ENCODE measurements at places on chromosomes 1 and 21.
A peak's percentile ranks its signal among the peaks of the same experiment; 100 is the strongest.

DNA sequence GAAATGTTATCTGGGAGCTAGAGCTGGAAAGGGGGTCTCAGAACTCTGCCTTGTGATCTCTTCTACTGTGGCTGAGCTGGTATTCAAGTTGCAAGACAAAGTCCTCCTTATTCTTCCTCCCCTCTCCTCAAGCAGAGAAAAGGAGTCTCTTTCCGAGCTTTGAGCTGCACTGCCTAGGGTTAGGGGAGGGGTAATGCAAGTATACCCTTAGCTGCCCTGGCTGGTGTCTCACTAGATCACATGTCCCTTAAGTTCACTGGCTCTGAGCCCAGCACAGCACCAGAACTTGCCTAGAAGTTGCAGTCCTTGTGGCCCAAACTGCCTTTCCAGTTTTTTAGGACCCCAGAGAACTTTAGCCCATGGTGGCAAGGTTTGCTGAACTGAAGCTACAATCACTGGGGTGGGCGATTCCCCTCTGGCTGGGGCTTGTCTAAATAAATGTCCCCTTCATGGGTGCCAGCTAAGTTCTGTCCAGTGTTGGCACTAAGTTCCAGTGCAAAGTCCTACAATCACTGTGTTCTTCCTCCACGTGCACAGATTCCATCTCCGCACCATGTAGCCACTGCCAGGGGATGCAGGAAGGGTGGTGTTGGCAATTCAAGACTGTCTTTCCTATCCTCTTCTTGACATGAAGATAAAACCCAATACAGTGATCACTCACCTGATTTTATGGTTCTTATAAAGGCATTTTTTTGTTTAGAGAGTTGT is 22.7 kb upstream of the CHIA start:
- DNase-seq = no peak

GRCh38 chr1:233025567-233025966 is 75.2 kb downstream of the NTPCR start:
- no peak for DNase-seq

DNA sequence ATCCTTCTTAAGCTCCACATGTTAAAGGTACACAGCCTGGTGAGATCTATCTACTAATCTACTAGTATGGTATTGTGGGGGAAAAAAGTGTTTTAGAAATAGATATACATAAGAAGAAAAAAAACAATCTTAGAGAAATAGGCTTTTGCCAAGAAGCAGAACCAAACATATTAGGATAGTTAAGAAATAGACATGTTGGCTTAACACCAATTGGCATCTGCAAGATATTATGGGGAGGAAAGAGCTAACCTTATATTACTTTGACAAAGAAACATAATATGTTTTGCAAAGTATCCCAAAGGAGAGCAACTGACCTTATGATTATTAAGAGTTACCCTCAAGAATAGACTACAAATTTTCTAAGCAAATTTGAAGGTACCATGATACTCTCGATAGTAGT is 202.9 kb downstream of the BRINP3 start:
- peak; percentile 9 for DNase-seq

DNA sequence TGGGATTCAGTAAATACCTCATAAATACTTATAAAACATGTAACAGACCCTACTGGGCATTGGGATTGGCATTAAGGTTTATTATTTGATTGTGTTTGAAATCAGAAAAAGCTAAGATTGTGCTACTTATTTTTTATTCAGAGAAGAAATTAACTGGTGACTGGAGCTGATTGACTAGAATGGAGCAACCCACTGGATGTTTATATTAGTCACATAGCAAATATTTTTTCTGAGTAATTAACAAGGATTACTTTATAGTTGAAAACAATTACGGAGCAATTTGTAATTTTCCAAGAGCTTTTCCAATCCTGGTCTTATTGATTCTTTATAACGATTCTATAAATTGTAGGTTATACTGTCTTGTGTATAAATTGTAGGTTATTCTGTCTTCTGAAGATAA is 208.7 kb downstream of the HLX start:
- DNase-seq = no peak

DNA sequence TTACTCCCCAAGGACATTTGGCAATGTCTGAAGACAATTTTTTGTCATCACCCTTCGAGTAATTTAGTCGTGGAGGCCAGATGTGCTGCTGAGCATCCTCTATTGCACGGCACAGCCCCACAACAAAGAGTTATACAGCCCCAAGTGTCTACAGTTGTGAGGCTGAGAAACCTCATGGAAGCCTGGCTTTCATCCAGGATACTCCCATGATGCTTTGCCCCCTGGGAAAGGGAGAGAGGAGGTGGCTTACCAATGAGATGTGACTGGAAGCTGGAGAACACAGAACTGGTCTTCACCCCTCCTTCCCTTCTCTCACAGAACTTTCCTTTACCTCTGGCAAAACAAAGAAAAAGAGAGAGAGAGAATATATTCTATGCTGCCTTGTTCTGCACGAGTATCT is 150.9 kb upstream of the VAMP3 start:
- DNase-seq = no peak

DNA sequence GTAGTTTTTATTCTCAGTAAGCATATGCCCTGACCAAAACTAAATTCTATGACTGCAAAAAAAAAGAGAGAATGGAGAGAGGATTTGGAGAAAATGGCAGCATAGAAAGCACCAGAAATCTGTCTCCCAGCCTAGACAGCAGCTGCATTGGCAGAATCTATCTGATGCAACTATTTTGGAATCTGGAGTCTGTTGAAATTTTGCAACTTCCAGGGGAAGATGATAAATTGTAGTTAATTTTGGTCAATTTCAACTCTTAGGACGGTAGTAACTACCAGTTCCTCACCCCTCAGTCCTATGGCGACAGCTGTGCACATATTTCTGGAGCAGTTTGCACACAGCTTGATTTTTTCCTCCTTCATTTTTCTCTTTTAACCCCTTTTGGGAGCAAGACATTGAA is 10.9 kb downstream of the EXO5 start:
- no peak for DNase-seq

DNA sequence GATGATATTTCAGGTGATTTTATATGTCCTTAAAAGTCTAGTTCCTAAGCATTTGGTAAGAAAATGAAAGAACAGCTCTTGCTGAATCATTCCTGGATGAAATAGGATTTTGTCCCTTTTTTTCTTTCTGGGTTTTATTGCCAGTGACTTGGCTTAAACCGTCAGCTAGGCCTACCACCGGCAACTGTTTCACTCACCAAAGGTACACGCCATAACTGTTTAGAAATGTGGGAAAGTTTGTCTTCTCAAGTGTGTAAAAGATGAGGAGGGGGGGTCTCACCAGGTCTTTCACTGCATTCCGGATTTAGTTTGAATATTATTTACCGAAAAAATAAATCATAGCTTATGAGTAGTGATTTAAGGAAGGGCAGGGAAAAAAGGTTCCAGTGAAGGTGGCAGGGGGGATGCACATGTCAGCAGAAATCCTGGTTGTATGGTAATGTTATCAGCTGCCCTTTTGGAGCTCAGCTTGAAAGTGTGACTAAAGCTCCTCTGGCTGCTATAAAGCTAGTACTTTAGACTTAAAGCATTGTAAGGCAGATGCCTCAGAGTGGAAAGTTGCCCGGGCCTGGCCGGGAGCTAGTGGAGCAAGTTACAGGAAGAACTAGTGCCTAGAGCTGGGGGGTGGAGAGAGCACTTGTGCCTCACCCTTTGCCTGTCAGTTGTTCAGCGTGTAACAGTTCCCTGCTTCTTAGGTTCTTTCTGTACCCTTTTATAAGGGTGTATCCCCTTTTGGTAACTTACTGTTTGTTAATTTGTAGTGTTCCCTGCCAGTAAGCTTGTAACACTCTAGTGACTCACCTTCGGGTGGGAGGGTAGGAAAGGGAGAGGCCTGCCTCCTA is 3.1 kb downstream of the ATP1A1 start:
- DNase-seq = peak; percentile 93

GRCh38 chr1:52738893-52739292 is 12.6 kb downstream of the ZYG11B start:
- no peak for DNase-seq

- no peak for DNase-seq
Observed at GRCh38 chr1:97501628-97502027, 419.2 kb downstream of the DPYD start.

GRCh38 chr1:33234588-33234990 is 21.7 kb upstream of the ZNF362 start:
- no peak for DNase-seq

- peak; percentile 86 for DNase-seq
Observed at GRCh38 chr1:246583448-246584185, 17.4 kb downstream of the CNST start.

GRCh38 chr1:10626791-10627410 is 152.2 kb downstream of the PEX14 start:
- no peak for DNase-seq

DNA sequence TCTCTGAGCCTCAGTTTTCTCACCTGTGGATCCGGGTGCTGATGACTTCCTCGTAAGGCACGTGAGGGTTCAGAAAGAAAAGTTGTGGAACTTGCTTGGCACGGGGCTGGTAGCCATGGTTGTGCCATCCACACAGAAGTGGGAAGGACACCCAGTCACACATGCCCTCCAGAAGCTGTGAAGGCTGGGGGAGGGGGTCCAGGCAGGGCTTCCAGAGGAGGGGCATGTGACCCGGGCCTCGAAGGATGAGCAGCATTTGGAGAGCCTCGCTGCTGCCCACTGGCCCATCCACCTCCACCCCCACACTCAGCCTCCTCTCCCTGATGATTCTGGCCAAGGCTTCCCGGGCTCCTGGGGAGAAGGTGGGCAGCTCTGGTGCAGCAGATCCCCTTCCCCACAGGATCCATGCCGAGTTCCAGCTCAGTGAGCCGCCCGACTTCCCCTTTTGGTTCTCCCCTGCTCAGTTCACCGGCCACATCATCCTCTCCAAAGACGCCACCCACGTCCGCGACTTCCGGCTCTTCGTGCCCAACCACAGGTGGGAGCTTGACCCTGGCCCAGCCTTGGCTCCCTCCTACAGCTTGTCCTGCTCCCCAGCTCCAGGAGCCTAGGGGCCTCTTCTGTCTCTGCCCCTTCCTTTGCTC is 9.4 kb downstream of the SELENON start:
- DNase-seq = no peak

DNA sequence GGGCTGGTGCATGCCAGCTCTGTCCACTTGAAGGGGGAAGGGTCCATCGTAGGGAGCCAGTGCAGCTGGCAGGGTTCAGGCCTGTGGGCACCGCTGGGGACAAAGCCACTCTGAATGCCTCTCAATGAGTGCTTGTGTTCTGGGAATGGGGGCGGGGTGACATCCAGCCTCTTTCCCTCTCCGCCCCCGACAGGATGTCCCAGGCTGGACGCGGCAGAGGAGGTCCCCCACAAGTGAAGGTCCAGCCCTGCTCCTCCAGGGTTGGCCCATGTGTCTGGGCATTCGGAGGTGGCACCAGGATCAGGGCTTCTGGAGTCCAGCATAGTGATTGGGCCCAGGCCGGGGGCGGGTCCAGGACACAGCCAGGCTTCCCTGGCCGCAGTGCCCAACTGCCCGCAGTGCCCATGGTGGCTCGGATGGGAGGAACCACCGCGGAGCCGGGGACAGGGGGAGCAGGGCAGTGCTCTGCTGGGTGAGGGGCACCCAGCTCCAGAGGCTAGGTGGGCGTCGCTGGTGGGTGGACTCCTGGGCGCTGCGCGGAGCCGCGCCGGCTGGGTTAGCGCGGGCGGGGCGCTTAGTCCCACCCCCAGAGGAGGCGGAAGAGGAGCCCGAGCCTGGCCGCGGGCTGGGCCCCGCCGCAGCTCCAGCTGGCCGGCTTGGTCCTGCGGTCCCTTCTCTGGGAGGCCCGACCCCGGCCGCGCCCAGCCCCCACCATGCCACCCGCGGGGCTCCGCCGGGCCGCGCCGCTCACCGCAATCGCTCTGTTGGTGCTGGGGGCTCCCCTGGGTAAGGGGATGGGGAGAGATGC is at the start of gene SHISA4:
SHISA4 (plus strand) TSS at position 617 of the 808 bp plus-strand sequence; CDS start at position 714, 97 bp downstream.
- no peak for DNase-seq

DNA sequence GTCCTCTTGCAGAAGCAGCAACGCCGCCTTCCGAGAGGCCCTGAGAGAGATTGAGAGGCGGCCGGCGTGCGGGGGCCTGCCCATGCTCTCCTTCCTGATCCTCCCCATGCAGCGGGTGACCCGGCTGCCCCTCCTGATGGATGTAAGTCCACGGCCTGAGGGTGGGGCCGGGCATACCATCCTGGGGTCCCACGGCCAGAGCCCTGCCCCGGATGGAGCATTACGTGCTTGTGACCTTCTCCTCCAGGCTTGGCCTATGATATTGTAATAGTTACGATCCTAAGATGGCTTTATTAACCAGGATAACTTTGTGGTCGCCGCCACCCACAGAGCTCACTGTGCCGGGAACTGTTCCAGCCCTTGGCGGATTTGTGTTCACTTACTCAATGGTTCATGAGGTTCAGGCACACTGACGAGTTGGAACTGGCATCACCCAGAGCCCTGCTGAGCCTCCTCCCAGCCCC is 18.9 kb downstream of the ARHGEF16 start:
- peak; percentile 86 for DNase-seq

DNA sequence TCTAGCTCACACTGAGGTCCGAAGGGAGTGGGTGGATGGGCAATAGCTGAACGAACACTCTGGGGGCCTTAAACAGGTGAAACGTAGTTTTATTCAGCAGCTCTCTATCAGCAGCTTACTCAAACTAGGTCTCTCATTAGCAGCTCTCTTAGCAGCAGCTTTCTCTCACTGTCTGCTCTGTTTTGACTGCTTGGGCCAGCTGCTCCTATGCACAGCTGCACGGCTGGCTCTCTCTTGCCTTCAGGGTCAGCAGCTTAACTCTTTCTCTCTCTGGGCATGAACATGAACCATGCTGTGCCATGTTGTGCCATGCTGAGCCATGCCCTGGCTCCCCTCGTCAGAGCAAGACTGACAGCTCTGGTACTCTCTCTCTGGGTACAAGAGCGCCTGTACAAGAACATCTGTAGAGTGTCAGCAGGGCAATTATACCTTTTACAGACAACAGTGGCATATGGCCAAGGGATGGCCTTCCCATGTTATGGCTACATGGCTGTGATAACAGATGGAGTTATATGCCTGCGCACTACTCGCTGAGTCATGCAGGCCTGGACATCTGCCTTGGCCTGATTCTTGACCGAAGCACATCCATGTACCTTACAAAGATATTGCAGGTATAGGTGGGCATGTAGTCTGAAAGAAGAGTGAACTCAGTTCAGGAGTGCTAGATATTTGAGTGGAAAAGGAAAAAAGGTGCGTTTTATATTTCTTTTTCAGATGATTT is 152.4 kb downstream of the LEPR start:
- no peak for DNase-seq

GRCh38 chr1:32250893-32251716 is at the start of gene LCK:
TSS of gene LCK (plus strand) at chr1:32251265. CDS start at chr1:32274330, 23,065 bp downstream.
- no peak for DNase-seq

GRCh38 chr1:218273762-218274479 is 11.2 kb upstream of the RRP15 start:
- DNase-seq = no peak

GRCh38 chr1:232574889-232575762 is 54.8 kb downstream of the SIPA1L2 start:
- DNase-seq = no peak

DNA sequence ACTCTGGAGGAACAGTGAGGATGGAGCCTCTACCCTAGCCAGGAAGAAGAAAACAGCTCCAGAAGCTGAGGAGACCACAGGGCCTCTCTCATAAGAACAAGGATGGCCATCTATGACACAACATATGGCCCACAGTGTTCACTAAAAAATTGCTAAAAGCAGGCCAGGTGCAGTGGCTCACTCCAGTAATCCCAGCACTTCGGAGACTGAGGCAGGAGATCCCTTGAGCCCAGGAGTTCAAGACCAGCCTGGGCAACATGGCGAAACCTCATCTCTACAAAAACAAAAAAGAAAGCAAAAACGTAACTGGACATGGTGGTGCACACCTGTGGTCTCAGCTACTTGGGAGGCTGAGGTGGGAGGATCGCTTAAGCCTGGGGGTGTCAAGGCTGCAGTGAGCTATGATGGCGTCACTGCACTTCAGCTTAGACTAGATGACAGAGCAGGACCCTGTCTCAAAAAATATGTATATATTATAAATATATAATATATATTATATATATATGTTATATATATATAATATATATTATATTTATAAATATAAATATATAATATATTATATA is 103.1 kb downstream of the TOMM20 start:
- DNase-seq = no peak

Data from fibroblast of the conjunctiva (primary cell).